ENCODE measurements at places on chromosomes 11 and 22. TPM values are rescaled to one million over a fixed set of nuclear protein-coding genes. Genes with fewer than 3 reads are reported as not detected.

GRCh38 chr11:1121331-1121812 lies 36.4 kb upstream of the MUC5AC start:
- no peak for DNase-seq

GRCh38 chr22:27885977-27886842 lies 32.8 kb downstream of the PITPNB start:
- peak; percentile 32 for DNase-seq

The HTATIP2 gene
- 126 TPM for total RNA-seq

- no peak for DNase-seq
Observed at GRCh38 chr11:36278531-36279282, 10.5 kb downstream of the COMMD9 start.

Measured in left colon (tissue), 2 donors.